ENCODE measurements at places on chromosomes 16 and 17.

DNA sequence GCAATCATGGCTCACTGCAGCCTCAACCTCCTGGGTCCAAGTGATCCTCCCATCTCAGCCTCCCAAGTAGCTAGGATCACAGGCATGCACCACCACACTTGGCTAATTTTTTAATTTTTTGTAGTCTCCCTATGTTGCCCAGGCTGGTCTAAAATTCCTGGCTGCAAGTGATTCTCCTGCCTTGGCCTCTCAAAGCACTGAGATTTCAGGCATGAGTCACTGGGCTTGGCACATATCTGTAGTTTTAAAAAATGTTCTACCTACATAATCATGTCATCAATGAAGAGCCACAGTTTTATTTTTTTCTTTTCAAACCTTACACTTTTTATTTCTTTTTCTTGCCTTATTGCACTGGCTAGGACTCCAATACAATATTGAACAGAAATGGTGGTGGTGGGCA, 33.1 kb upstream of the COL1A1 start:
- H3K36me3 ChIP-seq: peaks cover 4% of the 10 kb centered on the region
- no peaks in the 10 kb centered on the region for H3K4me1 ChIP-seq
- no peak overlapping the region for H3K27ac ChIP-seq
- no peak for DNase-seq

- no peaks in the 10 kb centered on the region for H3K27me3 ChIP-seq
- no peak overlapping the region for H3K4me3 ChIP-seq
- peaks cover 5% of the 10 kb centered on the region for H3K36me3 ChIP-seq
- H3K27ac ChIP-seq: no peak overlapping the region
- H3K4me1 ChIP-seq: peaks cover 6% of the 10 kb centered on the region
Measured at GRCh38 chr16:12063435-12063834, 86.9 kb downstream of the SNX29 start.

- H3K4me1 ChIP-seq: peaks cover 7% of the 10 kb centered on the region
- no peaks in the 10 kb centered on the region for H3K27me3 ChIP-seq
- no peaks in the 10 kb centered on the region for H3K36me3 ChIP-seq
- no peak overlapping the region for H3K27ac ChIP-seq
Measured at GRCh38 chr17:62792447-62792800, 15.7 kb downstream of the MARCHF10 start.

DNA sequence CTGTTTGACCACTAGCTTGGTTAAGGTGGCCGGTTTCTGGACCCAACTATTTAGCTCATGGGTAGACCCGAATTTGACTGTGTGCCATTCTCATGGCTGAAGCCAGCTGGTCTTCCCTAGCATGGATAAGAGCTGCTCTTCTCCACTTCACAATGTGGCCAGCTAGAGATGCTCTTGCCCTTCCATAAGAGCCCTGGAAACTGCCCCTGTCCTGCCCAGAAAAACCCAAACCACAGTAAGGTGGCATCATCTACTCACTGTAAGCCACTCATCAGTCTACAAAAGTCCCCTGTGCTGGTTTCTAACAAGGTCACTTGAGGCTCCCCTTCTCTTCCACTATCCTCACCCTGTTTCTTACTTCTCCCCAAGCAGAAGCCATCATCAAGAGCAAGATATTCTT, 165.1 kb downstream of the HS3ST2 start:
- H3K4me3 ChIP-seq: no peak overlapping the region
- H3K36me3 ChIP-seq: no peaks in the 10 kb centered on the region
- H3K27ac ChIP-seq: no peak overlapping the region

GRCh38 chr17:43699438-43699756, 37.7 kb upstream of the MEOX1 start:
- H3K27ac ChIP-seq: no peak overlapping the region
- peaks cover 9% of the 10 kb centered on the region for H3K36me3 ChIP-seq
- no peak for DNase-seq

- H3K36me3 ChIP-seq: peaks cover 34% of the 10 kb centered on the region
- peak overlapping the region; percentile 87 for H3K4me3 ChIP-seq
- peak; percentile 70 for DNase-seq
- H3K4me1 ChIP-seq: peaks cover 15% of the 10 kb centered on the region
Measured at GRCh38 chr17:49035470-49036269, 38.5 kb downstream of the IGF2BP1 start.

DNA sequence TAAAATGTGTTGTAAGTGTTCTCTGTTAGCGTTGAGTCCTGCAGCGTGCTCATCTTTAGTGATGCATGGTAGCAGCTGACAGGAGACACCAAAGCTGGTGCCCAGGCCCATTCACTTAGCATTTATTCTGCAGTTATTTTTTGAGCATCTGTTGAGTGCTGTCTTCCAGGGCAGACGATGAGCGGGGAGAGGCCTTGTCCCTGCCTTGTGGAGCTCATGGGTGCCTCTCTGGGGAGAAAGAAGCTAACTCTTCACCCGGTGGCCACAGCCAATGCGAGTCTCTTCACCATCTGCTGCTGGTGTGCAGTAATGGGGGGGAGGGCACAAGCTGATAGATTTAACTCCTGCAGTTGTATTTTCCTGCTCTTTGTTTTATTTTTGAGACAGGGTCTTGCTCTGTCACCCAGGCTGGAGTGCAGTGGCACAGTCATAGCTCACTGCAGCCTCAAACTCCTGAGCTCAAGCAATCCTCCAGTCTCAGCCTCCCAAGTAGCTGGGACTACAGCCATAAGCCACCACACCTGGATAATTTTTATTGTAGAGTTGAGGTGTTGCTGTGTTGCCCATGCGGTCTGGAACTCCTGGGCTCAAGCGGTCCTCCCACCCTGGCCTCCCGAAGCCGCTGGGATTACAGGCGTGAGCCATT, 30.5 kb downstream of the GPT2 start:
- no peak overlapping the region for H3K4me3 ChIP-seq
- no peaks in the 10 kb centered on the region for H3K4me1 ChIP-seq
- H3K27ac ChIP-seq: no peak overlapping the region
- peaks cover 25% of the 10 kb centered on the region for H3K36me3 ChIP-seq
- peaks cover 5% of the 10 kb centered on the region for H3K27me3 ChIP-seq

- H3K27ac ChIP-seq: peak overlapping the region; percentile 48
- peak overlapping the region; percentile 11 for H3K4me3 ChIP-seq
- H3K36me3 ChIP-seq: peaks cover 15% of the 10 kb centered on the region
- H3K27me3 ChIP-seq: peaks cover 19% of the 10 kb centered on the region
- peaks cover 96% of the 10 kb centered on the region for H3K4me1 ChIP-seq
Measured at GRCh38 chr17:77475016-77475976, 334.5 kb downstream of the SEC14L1 start.

DNA sequence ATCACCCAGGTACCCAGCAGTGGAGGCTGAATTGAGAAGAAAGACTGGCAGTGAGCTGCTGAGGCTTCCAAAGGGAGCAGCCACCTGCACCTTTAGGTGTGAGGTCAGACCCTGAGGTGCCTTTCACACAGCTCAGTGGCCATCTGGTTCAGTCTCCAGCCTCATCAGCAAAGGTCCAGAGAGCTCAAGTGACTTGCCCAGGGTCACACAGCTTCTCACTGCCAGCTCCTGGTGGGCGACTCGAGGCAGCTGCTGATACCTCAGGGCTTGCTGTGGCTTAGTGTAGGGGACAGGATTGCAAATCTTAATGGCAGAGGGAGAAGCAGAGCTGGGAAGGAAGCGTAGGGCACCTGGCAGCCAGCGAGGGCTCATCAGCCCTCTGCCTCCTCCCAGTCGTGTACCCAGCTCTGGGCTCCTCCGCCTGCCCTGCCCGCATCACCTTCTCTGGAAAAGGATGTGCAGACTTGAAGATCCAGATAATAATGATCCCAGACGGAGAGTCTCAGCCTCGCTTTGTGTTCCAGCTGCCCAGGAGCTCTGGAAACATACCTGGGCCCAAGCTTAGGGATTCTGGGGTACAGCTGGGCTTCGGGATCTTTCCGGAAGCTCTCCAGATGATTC, 165.3 kb upstream of the GSE1 start:
- H3K27me3 ChIP-seq: peaks cover 4% of the 10 kb centered on the region
- H3K27ac ChIP-seq: no peak overlapping the region
- H3K4me1 ChIP-seq: peaks cover 3% of the 10 kb centered on the region

GRCh38 chr17:58329810-58330537, 1.4 kb upstream of the TSPOAP1 start:
- H3K4me1 ChIP-seq: peaks cover 12% of the 10 kb centered on the region
- DNase-seq: no peak

- H3K4me3 ChIP-seq: no peak overlapping the region
- no peak overlapping the region for H3K27ac ChIP-seq
- H3K4me1 ChIP-seq: no peaks in the 10 kb centered on the region
Measured at GRCh38 chr16:80887062-80887461, 82.7 kb upstream of the CDYL2 start.

DNA sequence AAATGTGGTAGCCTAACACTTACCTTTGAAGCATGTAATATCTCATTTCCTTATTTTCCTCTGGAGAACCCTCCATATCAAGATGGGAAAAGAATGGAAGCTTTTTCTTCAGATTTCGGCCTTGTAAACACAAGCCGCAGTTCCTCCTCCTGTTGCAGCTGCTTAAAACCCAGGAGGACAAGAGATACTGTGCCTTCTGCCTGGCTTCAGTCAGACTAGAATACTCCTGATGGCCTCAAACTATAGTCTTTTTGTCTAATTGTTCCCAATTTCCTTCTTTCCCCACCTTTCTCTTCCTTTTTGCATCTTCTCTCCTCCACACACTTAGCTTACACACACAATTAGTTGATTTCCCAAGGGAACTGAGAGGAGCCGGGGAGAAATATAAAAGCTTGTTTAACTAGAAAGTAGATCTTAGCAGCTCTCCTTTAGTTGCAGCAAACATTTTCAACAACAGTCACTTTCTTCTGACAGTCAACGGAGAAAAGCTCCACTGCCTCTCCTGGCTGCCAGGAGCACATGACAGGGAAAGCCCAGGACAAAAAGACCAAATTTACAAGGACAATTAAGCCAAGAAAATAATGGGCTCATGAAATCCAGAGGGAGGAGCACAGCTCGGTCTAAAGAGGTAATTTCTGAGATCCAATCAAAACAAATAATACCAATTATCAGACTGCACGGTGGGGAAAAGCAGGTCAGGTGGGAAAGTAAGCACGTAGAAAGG, 76.4 kb upstream of the C17orf78 start:
- H3K36me3 ChIP-seq: no peaks in the 10 kb centered on the region
- peaks cover 42% of the 10 kb centered on the region for H3K4me1 ChIP-seq
- H3K4me3 ChIP-seq: peak overlapping the region; percentile 72
- H3K27ac ChIP-seq: peak overlapping the region; percentile 93
- DNase-seq: no peak

DNA sequence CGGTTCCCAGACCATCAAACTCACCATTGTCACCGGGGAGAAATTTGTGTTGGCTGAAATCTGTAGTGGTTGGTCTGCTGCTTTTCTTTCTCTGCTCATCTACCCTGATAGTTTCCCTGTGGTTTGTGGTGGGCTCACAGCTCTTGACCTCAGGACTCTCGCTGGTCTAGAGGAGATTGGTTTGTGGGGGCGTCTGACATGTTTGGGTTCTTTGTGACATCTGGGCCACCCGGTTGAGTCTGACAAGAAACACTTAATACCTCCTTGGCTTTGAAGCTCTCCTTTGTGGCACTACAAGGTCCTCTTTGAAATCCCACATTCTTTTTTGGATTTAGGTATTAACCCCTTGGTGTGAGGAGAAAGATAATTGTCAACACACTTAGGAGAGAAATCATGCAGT, 662.0 kb downstream of the WWOX start:
- DNase-seq: no peak
- no peaks in the 10 kb centered on the region for H3K4me1 ChIP-seq
- no peaks in the 10 kb centered on the region for H3K27me3 ChIP-seq
- no peak overlapping the region for H3K4me3 ChIP-seq

Measured in endothelial cell (in vitro differentiated cells).